Naive thymus-derived CD4-positive, alpha-beta T cell (primary cell): ENCODE measurements at places on chromosomes 13 and 19. TPM values are rescaled to one million over a fixed set of nuclear protein-coding genes. Genes with fewer than 3 reads are reported as not detected.

Gene STARD13
- total RNA-seq, result 0.71 and 0.73 TPM in 2 replicates

Gene CGB3
- not detected for total RNA-seq

Gene TEX26
- total RNA-seq, result not detected

Gene NLRP11
- total RNA-seq, result not detected in 2 replicates

Gene PLIN4
- not detected for total RNA-seq
